Stimulated activated CD4-positive, alpha-beta T cell treated with anti-CD3 and anti-CD28 coated beads, TNF-alpha, amount 100 ng/mL, for 1 hour (primary cell): ENCODE measurements at places on chromosomes 16 and 17.

DNA sequence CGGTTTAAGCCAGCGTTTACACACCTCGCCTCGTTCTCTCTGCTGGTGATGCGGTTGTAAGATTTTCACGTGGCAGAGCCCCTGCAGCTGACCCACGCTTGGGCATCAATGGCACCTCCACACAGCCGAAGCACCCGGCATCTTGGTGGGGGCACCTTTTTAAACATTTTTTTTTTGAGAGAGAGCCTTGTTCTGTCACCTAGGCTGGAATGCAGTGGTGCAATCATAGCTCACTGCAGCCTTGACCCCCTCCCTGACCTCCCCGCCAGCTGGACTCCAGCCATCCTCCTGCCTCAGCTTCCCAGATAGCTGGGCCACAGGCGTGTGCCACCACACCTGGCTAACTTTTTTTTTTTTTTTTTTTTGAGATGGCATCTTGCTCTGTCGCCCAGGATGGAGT is 4.9 kb downstream of the WDR90 start:
- DNase-seq, result no peak

GRCh38 chr16:19745286-19746010 is 27.4 kb downstream of the IQCK start:
- DNase-seq, result no peak

- no peak for DNase-seq
Observed at GRCh38 chr17:81137248-81137647, 28.1 kb upstream of the PVALEF start.

DNA sequence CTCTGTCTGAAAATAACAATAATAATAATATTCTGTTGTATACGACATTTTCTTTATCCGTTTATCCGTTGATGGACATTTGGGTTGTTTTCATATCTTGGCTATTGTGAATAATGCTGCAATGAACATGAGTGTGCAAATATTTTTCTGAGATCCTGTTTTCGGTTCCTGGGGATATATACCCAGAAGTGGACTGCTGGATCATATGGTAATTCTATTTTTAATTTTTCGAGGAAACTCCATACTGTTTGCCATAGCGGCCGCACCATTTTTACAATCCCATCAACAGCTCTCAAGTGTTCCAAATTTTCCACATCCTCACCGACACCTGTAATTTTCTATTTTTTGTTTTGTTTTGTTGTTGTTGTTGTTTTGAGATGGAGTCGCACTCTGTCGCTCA is 5.3 kb upstream of the PRSS41 start:
- no peak for DNase-seq

DNA sequence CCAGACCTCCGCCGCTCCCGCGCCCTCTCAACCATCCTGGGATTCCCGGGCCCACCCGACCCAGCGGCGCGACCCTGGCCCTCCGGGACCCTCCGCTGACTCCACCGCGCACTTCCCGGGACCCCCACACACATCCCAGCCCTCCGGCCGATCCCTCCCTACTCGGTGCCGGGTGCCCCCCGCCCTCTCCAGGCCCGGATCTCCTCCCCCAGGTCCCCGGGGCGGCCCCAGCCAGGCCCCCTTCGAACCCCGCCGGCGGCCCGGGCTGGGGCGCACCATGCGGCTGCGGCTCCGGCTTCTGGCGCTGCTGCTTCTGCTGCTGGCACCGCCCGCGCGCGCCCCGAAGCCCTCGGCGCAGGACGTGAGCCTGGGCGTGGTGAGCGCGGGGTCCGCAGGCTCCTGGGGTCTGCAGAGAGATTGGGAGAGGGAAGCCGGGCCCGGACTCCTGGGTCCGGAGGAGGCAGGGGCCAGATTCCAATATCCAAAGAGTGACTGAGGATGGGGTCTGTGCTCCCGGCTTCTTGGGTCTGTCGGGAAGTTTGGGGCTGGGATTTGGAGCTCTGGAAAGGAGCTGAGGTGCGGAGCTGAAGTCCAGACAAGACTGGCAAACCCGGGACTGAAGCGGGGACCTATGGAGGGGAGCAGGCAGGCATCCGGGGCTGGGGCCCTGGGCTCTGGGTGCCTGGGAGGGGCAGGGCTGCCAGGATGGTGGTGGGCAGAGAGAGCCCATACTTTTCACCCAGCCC is 453 bp downstream of the MMP25 start:
- no peak for DNase-seq

- no peak for DNase-seq
Observed at GRCh38 chr16:78137782-78138616, 38.5 kb downstream of the WWOX start.

DNA sequence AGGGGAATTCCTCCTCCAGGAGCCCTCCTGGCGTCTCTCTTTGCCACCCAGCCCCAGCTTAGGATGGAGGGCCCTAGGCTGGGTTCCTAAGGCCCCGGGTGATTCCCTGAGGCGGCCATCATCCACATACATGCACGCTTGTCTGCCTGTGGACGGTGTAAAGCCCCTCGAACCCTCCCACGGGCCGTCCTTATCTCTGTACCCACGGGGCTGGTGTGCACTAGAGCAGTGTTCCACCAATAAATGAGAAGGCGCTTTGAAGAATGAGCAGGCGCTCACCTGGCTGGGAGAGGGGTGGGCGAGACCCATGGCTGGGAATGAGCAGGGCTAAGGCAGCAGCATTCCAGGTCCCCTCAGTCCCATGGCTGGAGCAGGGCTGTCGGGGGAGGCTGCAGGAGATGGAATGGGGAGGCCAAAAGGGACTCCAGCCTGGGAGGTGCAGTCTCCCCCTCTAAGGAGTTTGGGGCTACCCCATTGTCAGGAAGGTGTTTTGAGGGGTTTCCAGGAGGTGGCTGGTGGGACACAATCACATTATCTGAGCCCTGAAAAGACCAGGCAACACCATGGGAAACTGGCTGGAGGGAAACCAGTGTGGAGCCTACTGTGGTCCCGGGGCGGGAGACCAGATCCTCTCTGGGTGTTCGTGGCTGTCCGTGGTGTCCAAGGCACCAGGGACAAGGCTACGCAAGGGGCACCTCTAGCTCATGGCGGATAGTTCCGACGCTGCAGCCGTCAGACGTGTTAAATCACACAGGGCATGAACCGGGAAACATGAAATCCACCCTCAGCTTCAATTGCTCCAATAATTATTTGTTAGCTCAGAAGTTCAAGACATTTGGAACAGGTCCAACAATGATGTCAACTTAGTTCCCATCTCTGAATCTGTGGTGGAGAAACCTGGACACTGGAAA is 87.5 kb upstream of the DNAH17 start:
- DNase-seq, result no peak

DNA sequence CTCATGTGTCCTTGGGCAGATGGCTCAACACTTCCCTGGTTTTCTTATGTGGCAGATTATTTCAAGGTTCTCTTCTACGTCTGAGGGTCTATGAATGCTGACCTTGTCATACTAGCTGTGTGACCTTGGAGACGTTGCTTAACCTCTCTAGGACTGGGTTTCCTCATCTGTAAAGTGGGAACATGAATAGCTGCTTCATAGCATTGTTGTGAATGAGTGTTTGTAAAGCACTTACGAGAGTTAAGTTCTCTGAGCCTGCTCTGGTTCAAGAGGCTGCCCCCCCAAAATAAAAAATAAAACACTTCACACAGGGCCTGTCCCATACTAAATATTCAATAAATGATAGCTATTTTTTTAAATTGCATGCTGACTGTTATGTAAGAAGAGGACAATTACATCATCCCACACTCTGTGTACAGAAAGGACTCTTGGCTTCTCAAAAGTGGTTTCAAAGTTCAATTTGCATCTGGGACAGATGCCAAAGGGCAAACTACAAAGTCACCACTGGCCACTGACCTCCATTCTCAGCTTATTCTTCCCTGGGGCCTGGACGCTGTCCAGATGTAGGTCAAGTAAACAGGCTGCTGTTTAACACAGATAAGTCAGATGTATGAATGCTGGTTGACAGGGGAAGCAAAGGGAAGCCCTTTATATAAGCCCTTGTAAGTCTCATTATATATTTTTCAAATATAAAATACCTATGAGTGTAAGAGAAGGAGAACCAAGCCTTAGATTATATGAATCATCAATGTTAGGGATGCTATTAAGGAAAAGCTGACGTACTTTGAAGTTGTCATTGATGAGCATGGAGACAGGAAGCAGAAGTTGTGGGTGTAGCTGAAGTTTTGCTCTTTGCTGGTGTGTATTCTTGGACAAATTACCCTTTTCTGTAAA is 15.4 kb upstream of the NDEL1 start:
- no peak for DNase-seq

GRCh38 chr17:5595831-5596230 is 11.5 kb upstream of the NLRP1 start:
- no peak for DNase-seq

DNA sequence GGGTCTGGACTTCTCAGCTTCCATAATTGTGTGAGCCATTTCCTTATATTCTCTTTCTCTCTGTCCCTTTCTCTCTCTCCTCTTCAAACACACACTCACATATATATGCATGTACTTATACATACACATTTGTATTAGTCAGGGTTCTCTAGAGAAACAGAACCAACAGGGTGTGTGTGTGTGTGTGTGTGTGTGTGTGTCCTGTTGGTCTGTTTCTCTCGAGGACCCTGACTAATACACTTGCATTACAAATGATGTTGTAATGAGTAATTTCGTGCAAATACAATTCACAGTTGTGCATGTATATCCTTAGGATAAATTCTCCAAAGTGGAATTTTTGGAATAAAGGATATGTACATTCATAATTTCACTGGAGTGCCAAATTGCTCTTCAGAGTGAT is 115.3 kb downstream of the NPIPB5 start:
- DNase-seq, result no peak

- DNase-seq, result peak; percentile 63
Observed at GRCh38 chr17:41308251-41308917, 725 bp downstream of the KRTAP16-1 start.

DNA sequence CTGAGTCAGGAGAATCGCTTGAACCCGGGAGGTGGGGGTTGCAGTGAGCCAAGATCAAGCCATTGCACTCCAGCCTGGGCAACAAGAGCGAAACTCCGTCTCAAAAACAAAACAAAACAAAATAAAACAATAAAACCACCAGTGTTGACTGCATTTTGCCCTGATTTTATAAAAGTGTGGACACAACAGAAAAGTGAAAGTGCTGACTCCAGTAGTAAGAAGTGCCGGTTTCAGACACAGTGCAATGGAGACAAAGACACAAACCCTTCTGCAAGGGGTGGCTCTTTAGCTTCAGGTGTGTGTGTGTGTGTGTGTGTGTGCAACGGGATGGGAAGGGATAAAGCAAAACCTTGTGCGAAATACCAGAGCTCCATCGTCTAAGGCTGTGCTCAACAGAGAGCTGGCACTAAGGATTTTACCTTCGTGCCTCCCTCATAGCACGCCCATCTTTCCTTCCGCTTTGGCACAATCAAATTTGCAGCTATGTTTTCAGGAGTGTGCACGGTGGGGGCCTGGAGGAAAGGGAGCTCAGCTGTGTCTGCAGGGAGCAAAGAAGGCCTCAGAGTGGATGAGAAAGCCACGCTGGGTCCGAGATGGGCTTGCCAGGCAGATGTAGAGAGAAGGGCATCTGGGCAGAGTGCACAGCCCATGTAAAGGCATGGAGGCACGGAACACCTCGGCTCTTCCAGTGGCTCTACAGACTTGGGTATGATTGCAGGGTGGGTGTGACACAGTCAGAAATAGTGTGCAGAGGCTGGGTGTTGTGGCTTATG is 15.5 kb downstream of the MXRA7 start:
- DNase-seq, result no peak

DNA sequence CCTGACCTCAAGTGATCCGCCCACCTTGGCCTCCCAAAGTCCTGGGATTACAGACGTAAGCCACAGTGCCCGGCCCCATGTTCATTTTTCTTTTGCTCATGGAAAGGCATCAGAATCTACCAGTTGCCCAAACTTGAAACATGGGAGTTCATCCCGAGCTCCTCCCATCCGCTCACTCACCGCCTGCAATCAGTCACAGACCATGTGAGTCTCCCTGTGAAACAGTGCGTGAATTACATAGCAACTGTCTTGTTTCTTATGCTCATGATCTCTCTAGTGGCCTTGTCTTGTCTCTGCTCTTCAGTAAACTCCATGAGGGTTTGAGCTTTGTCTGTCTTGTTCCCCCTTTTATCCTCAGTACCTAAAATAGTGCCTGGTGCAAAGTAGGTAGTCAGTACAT is 52.1 kb upstream of the TNRC6A start:
- no peak for DNase-seq

DNA sequence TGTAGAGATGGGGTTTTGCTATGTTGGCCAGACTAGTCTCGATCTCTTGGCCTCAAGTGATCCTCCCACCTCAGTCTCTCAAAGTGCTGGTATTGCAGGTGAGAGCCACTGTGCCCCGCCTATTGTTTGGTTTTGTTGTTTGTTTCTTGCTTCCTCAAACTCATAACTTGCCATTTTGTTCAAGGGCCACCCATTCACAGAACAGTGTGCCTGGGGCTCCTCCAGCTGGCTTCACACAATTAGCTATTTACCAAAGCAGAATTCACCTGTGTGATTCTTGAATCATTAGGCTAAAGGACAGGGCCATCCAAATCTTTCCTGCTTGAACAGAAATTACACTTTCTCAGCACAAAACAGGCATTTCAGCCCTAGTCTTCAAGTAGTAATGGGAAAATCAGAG is 7.2 kb downstream of the ABHD15 start:
- no peak for DNase-seq
